M059J (cell line): ENCODE measurements at places on chromosomes 6 and 20. TPM values are rescaled to one million over a fixed set of nuclear protein-coding genes. Genes with fewer than 3 reads are reported as not detected.

Gene WFDC5
- not detected in 2 replicates for total RNA-seq

Gene AIF1
- total RNA-seq = not detected in 2 replicates

Gene HLA-DRB1
- 0.17 TPM in 1 of 2 replicates, not detected in the other for total RNA-seq

DNA sequence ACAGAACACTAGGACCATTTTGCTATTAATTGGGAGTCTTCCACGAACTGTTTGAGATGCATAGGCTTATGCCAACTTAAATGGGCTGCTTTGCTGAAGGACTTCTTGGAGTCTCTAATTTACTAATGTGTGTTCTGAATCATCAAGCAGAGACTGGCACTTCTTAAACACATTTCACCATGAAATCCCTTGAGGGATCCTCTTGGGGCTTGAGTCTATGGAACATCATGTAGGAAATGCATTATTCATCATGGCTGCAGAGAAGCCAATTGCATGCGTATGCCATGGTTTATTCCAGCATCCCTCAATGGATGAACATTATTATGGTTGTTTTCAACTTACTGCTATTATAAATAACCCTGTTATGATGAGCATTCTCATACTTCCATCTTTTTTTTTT is 73.4 kb downstream of the FGD2 start:
- no peak for DNase-seq

Gene UBD
- 0.17 TPM in 1 of 2 replicates, not detected in the other for total RNA-seq

DNA sequence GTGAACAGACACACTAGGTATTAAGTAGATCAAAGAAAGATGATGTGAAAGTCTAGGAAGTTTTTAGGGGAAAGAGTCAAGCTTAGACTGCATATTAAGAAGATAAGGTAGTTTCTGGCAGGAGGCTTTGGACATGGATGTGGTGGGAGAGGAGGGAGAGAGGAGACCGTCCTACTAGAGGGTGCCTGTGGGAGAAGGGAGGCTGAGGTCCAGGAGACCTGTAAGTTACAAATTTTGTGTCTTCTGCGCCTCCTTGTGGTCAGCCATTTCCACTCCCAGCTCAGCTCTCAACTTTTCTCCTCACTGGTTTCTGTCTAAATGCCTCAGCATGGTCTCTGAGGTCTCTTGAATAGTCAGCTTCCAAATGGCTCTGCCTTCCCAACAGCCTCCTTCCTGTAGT is 193.5 kb downstream of the UNC5CL start:
- peak; percentile 58 for DNase-seq

Gene ZC3H12D
- 0.17 and 0.22 TPM in 2 replicates for total RNA-seq

DNA sequence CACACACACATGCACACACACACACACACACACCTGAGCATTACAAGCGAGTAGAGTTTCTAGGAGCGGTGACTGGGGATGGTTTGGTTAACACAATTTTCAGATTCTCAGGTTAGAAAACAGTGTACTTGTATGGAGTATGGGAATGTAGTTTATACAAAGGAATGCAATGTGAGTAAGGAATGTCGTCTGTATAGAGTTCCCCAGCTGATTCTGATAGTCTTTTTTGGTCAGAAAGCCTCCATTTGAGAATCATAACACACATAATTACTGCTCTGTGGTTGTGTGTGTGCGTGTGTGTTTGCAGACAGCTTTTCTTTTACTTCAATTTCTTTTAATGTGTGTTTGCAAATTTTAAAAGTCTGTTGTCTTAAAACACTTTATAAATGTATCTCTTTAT is 93.2 kb downstream of the MYO6 start:
- DNase-seq = no peak

GRCh38 chr20:52948491-52948890 is 23.7 kb upstream of the TSHZ2 start:
- peak; percentile 59 for DNase-seq

Gene SCUBE3
- total RNA-seq = 0.12 TPM in 1 of 2 replicates, not detected in the other

GRCh38 chr6:113414511-113414910 is 442.6 kb upstream of the MARCKS start:
- peak; percentile 93 for DNase-seq
